Vagina (tissue), 2 donors: ENCODE measurements at places on chromosomes 6 and 20. TPM values are rescaled to one million over a fixed set of nuclear protein-coding genes. Genes with fewer than 3 reads are reported as not detected.

DNA sequence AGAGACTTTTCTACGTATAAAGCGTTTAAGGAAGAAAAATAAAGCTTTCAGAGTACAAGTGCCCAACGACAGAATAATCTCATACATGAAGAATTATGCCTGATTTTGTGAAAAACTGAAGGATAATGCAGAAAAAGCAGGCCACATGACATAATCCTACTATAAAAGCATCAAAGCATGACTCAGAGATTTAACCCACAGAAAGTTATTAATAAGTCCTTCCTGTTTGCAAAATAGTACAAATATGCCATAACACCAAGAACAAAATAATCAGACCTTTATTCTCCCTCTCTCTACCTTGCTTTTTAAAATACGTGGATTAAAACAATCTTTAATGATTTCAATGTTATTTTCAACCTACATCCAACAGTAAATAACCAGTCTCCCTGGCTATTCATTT is 118.6 kb upstream of the BCLAF1 start:
- DNase-seq = no peak

DNA sequence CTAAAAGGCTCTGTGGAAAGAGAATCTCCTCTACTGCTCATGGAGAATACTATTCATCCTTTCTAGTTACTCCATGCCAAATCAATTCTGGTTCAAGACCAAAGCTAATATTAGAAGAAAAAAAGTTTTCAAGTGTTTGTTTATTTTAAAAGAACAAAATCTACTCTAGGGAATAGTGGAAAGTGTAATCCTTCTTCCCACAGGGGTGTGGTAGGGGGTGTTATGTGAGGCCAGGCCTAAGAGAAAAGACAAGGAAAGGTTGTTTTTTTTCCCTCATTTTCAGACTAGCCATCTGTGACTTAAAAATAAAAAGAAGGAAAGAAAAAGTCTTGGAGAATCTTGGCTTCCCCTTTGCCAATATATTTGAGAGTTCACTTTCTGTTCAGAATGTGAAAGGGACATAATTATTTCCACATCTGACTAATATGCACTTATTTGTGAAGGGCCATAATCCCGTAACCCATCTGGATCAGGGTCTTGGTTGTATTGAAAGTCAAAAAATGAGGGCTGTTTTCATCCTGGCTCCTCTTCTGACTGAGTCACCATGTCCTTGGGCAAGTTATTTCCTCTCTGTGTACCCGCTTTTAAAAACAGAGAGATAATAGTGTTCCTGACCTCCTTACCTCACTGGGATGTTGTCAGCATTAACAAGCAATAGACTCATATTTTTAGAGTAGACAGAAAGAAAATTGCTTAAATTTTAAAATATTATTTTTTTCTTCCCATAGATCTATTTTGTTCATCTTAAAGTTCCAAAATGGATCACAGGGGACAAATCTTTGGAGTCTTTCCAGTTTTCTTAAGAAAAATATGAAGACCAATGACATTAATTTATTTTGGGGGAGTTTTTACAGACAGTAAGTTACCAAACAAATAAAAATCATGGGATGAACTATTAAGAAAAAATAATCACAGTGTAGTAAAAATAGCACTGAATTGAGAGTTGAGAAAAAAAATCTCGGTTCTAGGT is 233.7 kb downstream of the IBTK start:
- no peak for DNase-seq

- DNase-seq = no peak
Observed at GRCh38 chr20:48807586-48808381, 20.0 kb downstream of the PREX1 start.

The MUC22 gene
- total RNA-seq = 2.9 TPM
